DMS 273 treated with DMSO at 0.1 percent for 48 hours (cell line): ENCODE measurements at places on chromosomes 1 and 21.

DNA sequence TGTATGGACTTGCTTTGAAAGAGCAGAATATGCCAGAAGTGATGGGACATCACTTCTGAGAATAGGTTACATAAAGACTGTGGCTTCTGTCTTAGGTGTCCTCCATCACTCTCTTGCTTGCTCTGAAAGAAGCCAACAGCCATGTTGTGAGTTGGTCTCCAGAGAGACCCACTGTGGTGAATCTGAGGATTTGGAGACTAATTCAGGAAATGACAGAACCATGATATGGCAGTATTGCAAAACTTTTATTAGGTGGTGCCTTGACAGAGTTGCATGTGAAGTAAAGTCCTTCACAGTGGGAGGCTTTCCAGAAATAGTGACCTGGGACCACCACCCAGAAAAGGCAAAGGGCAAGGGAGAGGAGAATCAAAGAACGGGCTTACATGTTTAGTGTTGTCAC lies 628.6 kb downstream of the KCNT2 start:
- DNase-seq: no peak

DNA sequence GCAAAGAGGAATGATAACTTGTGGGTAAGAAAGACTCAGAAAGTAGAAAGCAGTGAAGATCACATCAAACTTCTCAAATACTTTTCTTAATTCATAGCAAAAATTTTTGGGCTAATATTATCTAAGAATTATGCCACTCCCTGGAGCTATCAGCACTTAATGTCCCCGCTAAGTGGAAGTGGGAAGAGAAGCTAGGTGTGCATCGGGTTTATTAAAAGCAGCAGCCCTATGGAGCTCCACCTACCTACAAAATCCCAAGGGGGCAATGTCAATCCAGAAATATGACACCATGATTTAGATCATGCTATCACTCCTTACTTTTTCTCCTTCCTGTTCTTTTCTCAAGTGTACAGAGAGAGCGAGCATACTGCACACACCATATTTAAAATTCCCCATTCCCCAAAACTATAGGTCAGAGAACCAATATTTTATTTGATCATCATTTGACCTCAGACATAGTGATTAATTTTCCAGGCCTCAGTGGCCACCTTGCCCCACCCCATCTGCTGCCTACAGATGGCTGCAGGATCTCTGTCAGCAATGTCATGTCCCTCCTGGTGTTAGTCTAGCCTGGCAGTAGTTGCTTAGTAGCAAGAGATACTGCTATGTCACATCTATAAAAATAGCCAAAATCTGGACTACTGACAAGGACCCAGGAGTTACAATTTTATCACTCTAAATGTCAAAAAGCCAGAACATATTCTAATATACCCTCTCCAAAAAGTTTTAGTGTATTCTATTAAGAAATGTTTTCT lies 66.6 kb downstream of the MAP3K21 start:
- peak; percentile 57 for DNase-seq

DNA sequence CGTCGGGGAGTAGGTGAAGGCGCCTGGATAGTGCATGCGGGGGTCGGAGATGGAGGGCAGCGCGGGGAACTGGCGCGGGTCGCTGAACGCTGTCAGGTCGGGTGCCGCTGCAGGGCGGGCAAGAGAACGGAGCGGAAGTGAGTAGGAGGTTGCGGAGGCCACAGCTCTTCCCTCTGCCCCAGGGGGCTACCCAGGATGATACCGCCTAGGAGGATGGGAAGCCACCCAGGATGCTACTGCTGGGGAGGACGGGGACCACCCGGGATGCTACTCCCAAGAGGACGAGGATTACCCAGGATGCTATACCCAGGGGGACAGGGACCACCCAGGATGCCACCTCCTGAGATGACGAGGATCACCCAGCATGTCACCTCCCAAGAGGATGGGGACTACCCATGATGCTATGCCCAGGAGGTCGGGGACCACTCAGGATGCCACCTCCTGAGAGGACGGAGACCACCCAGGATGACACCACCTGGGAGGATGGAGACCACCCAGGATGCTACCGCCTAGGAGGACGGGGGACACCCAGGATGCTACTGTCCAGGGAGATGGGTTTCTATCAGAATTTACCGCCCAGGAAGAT lies 123.8 kb downstream of the CLIC6 start:
- DNase-seq: peak; percentile 74

- DNase-seq: no peak
These were observed 76.5 kb downstream of the DHRS3 start for GRCh38 chr1:12541274-12542137.

DNA sequence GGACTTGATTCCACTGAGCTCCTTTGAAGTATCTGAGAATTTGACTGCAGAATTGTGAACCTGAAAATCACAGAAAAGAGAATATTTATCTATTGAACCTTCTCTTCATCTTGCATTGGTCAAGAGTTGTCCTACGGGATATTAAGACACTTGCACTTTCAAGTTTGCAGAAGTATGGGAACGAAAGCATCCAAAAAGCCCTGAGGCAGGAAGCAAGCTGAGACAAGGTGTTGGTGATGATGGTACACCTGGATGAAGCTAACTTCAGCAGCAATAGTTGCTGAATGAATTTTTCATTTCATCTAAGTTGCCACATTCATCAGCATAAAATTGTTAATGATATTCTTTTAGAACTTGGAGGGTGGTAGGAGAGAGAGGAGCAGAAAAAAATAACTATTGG lies 686.6 kb upstream of the ADAMTS5 start:
- DNase-seq: no peak

GRCh38 chr21:34550182-34550799 lies 38.3 kb upstream of the KCNE1 start:
- no peak for DNase-seq
